ENCODE measurements at places on chromosomes 12 and 14.

DNA sequence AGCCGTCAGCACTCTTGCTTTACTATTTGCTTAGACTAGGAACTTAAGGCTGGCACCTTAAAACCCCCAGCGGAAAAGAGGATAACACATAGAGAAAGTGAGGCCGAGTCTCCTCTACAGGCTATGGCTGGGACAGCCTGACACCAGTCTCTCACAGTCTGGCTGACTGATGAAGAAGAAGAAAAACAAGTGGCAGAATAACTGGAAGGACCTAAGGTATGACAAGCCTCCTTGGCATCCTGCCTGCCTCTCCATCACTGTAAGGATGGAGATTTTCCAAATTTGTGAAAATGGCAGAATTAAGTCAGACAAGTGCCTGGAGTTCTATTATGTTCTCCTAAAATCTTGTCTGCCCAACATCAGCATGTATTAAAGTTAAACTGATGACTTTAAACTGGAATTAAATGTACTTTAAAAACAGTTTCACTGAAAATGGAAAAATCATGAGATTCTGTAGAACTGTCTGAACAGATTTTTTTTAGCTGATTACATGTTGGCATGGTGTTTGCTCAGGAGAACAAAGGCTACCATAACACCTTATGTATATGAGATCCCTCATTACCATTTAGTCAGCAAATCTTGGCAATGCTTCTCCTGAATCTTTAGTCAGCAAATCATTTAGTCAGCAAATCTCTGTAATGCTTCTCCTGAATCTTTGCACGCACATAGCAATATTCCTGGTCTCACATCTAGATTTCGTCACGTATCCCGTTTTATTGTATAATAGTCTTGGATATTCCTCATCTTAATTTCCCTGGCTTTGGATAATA lies 140.3 kb upstream of the AEBP2 start:
- no peak for DNase-seq

GRCh38 chr12:66823857-66824570 lies 145.1 kb upstream of the GRIP1 start:
- no peak for DNase-seq

DNA sequence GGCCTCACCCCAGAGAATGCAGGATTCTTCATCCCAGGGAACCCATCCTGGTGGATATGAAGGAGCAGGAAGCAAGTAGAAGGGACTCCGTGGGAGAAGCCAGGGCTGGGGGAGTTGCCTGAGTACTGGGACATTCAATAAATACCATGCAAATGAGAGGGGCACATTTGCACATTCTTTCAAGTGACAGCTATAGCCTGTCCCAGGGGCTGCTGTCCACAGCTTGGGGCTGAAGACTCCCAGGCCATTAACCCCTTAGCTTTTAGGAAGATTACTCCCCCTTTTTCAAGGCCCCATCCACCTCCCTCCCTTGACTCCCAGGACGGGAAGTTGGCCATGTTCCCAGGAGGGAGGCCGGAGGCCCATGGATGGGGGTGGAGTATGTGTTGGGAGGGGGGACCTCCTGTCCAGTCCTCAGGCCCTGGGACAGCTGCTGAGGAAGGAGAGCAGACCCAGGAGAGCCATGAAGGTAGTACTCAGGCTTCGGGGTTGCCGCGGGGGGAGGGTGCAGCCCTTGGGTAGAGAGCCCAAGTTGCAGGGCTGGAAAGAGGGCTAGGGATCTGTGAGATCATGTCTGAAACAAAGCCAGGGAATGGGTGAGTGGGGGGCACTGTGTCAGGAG lies 974 bp upstream of the TNS2 start:
- no peak for DNase-seq

DNA sequence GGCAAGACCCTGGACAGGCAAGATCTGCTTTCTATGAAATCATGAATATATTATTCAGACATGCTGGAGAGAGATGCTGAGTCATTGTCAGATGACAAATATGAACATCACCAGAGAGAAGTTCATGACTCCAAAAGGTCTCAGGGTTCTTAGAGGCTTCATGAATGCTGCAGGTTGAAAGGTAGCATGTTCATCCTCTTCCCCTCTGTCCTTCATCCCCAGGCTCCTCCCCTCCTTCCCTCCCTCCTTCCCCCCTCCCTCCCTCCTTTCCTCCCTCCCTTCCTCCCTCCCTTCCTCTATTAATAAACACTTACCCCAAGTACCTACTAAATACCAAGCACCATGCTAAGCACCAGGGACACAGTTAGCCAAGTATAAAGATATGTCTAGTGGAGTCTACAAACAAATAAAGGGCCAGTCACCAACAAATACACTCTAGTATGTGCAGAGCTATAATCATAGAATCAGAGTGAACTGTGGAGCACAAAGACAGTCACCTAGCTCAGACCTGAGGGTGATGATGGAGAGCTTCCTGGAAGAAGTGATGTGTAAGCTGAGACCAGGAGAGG lies 46.2 kb downstream of the RPH3A start:
- DNase-seq, result no peak

DNA sequence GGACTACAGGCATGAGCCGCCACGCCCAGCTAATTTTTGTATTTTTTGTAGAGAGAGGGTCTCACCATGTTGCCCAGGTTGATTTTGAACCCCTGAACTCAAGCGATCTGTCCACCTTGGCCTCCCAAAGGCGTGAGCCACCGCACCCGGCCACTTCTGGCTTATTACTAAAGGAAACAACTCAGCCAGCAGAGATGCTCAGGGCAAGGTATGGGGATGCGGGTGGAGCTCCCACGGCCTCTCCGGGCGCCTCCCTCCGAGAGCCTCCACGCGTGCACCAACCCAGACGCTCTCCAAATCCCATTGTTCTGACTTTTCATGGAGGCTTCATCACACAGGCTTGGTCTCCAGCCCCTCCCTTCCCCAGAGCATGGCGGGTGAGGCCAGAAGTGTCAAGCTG lies 6.1 kb upstream of the GPR132 start:
- no peak for DNase-seq

GRCh38 chr12:123085730-123086487 lies 65.0 kb downstream of the PITPNM2 start:
- no peak for DNase-seq

DNA sequence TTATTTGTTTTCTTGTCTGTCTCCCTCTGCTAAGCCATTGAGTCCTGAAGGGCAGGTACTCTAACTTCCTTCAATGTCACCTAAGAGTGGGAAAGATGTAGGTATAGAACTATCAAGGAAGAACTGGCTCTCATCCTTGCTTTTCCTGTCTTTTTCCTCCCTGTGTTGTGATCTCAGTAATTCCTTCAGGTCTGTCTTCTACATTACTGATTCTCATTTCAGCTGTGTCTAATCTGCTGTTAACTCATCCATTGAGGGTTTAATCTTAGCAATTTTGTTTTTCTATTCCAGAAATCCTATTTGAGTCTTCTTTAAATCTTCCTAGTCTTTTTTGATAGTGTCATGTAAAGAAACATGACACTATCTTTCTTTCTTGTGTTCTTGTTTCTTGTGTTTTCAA lies 124.5 kb upstream of the PLXNC1 start:
- DNase-seq, result no peak

- no peak for DNase-seq
Observed at GRCh38 chr12:2678426-2678825, 116.3 kb upstream of the FKBP4 start.

GRCh38 chr12:84308211-84308610 lies 604.4 kb downstream of the SLC6A15 start:
- no peak for DNase-seq

GRCh38 chr14:43872222-43872621 lies 634.9 kb downstream of the FSCB start:
- DNase-seq, result no peak

- DNase-seq, result no peak
Observed at GRCh38 chr14:81455390-81455789, 55.3 kb upstream of the STON2 start.

- DNase-seq, result no peak
Observed at GRCh38 chr12:108650083-108650482, 16.4 kb upstream of the SELPLG start.

DNA sequence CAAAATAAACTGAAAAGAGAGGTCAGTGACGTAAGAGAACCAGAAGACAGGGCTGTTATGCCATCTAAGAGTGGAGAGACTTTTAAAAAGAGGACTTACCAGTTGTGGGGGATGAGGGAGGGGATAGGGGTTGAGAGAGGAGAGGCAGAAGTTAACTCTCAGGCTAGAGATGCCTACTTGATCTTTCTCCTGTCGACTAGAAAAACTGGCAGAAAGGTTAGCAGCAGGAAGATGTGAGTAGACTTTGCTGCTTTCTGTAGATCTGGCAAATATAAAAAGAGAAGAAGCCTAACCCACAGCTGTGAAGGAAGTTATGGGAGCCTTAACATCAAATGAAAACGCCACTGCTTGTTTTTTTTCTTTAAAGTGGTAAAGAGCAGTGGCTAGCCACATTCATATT lies 10.7 kb downstream of the CREBL2 start:
- no peak for DNase-seq

DNA sequence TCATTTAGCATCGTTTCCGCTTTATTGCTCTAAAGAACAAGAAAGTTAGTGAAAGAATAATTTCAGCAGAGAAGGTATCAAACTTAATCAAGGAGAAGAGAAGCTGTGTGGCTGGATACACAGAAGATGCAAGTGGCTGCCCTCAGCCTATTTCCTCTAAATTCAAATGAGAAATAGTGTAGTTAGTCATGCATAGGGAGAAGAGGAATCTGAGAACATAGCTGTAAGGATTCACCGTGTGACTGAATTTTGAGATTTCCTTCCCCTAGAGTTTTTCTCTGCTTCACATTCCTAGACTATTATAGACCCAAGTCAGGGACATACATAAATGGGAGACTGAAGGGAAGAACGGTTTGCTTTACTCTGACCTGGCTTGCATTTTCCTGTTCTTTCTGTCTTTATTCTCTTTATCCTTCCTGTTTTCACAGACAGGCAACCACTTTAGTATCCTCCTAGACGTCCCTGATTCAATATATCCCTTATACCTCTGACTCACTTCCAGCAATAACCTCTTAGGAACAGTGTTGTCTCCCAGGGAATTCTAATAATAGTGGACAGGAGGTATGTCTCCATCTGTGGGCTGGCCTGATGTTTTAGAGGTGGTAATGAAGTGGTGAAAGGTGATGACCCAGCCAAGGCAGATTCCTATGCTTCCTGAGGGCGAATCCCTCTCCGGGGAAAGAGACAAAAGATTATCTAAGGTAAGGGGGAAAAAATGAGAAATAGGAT lies 7.0 kb downstream of the RNASE10 start:
- DNase-seq, result no peak

DNA sequence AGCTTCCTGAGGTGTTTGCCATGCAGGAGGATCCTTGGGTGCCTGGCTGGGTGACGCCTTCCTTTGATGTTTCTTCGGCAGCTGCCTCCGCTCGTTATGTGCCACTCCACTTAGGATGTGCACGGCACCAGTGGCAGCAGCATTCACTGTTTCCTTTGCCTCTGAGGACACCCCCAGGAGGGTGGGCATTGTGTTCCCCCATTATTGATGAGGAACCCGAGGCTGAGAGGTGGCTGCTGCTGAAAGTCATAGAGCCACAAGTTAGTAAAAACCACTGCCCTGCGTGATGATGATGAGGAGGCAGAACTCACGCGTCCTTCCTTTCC lies 41.2 kb downstream of the EP400 start:
- no peak for DNase-seq

- peak; percentile 8 for DNase-seq
Observed at GRCh38 chr14:74401504-74402241, 24.3 kb downstream of the SYNDIG1L start.

DNA sequence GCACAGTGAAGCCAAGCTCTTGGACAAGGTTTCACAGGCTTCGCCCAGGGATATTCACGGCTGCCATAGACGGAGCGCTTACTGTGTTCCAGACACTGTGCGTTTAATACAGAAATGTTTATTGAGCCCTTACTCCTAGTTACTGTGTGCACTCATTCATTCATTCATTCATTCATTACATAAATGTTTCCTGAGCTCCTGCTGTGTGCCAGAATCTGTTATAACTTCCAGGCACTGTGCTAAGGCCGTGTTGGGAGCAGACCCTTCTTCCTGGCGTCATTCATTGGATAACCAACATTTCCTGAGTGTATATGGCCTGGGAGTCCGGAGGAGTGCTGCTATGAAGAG lies 760 bp upstream of the MED13L start:
- no peak for DNase-seq

DNA sequence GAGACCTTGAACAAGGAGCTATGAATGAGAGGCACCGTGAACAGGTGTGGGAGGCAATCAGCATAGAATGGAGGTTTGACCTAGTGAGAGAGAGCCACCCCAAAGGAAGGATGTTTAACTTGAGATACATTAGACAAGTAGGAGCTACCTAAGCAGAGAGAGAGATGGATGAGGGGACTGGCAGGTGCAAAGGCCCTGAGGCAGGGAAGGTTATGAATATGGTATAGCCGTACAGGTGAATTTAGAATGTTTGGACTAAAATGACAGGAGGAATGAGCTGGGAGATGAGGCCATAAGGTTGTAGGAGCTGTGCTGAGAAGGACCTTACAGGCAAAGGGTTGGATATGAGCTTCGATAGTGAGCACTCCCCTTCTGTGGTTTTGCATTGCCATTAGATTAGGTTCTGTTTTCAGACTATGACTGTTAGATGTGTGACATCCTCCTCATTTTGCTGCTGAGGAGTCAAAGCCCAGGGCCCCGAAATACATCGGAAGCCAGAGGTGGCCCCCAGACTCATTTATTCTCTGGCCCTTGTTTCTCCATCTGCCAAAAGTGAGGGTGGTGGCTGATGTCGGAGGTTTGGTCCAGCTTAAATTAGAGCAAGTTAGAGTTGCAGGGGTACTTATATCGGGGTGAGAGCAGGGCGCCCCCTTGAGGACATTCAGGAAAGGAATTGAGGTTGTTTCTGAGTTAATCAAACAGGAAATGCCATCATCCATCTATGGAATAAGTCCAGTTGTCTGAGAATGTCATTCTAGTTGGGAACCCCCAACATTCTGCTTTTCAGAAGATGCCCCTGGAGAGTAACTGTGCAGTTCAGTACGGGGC lies 29.4 kb downstream of the SLC24A4 start:
- DNase-seq, result no peak

DNA sequence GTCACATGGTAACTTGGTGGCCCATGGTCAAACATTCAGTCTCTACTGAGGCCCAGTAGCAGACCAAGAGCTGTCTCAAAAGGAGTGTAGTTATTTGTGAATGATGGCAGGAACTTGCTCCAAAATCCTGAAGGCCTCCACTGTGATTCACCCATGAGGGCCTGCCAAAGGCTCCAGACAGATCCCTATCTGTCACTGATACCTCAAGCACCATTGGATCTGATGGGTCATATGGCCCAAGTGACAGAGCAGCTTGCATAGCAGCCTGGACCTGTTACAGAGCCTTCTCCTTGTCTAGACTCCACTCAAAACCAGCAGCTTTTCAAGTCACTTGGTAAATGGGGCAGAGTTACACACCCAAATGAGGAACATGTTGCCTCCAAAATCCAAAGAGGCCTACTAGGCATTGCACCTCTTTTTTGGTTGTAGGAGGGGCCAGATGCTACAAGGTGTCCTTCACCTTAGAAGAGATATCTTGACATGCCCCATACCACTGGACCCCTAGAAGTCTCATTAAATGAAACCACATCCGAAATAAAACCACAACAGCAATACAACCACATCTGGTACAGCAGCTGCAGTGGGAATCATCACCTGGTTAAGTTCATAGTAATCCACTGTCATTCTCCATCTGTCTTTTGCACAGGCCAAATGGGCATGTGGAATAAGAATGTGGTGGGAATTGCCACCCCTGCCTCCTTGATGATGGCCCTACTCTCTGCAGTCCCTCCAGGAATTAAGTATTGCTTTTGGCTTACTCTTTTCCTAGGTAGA lies 150.4 kb upstream of the MAX start:
- DNase-seq, result no peak

Data from stimulated activated CD8-positive, alpha-beta memory T cell treated with anti-CD3 and anti-CD28 coated beads, Interleukin-15, amount 100 ng/mL, for 24 hours (primary cell).